CD4-positive, CD25-positive, alpha-beta regulatory T cell (primary cell): ENCODE measurements at places on chromosomes 3 and 15.

DNA sequence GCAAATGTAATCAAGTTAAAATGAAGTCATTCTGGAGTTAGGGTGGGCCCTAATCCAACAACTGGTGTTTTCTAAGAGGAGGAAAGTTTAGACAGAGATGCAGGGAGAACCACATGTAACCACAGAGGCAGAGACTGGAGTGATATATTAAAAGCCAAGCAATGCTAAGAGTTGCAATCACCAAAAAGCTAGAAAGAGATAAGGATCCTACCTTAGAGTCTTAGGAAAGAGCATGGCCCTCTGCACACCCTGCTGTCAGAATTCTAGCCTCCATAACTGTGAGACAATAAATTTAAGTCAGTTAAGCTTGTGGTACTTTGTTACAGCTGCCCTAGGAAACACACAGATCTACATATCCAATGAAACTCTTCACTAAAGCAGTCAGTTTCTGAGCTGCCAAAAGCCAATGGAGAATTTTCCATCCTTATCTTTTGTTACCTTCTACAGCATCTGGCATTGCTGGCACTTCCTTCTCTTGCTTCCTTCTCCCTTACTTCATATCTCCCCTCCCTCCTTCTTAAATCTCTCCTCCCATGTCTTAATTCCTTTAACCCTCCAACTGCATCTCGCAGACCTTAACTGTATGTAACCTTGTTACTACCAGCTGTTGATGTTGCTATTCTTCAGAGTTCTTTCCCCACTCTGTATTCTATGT, 11.2 kb downstream of the DCBLD2 start:
- no peak for DNase-seq
- no peaks in the 10 kb centered on the region for H3K36me3 ChIP-seq
- no peak overlapping the region for H3K4me3 ChIP-seq
- H3K27me3 ChIP-seq = peaks cover 1% of the 10 kb centered on the region
- H3K27ac ChIP-seq = no peak overlapping the region

- H3K36me3 ChIP-seq = no peaks in the 10 kb centered on the region
- H3K27ac ChIP-seq = no peak overlapping the region
- no peak for DNase-seq
- H3K4me1 ChIP-seq = peaks cover 53% of the 10 kb centered on the region
- H3K4me3 ChIP-seq = no peak overlapping the region
Measured at GRCh38 chr3:46285931-46286619, 43.8 kb downstream of the CCR3 start.

GRCh38 chr15:98805434-98806274, 157.3 kb downstream of the IGF1R start:
- DNase-seq = no peak
- H3K4me1 ChIP-seq = no peaks in the 10 kb centered on the region
- no peak overlapping the region for H3K27ac ChIP-seq
- H3K27me3 ChIP-seq = no peaks in the 10 kb centered on the region

DNA sequence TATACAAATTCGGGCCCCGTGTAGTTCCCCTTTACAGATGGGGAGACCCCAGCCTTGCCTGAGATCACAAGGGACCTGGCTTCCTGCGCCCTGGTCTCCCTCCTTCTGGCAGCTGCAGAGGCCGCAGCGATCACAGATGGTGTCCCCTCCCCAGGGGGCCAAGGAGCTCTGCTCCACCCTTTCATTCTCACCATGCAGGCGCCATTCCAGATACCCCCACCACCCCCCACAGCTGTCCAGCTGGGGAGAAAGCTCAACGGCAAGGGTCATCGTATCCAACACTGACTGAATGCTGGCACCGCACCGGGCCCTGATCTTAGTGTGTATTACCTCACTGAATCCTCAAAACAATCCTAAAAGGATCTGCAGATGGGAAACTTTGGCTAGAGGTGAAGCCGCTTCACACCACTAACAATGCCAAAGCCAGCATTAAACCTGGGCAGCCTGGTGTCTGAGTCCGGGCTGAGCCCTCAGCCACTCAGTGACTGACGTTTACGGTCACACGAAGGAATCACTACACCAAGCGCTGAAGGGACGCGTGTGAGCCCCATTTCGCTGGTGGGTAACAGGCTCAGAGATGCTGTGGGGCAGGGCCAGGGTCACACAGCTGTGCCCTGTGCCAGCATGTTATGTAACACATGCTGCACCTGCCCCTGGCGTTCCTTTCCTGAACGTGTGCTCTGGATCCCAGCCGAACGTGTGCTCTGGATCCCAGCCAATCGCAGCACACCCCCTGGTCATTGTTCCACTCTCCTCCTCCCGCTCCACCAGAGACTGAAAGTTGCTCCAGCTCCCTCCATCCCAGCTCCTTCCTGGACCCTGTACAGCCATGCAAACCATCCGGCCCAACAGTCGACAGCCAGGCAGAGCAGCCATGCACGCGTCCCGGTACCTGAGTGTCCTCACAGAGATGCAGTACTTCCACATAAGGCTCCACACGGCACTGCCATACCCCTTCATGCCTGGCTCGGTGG, 51.8 kb downstream of the IQSEC1 start:
- DNase-seq = no peak
- no peak overlapping the region for H3K27ac ChIP-seq
- peaks cover 9% of the 10 kb centered on the region for H3K4me1 ChIP-seq
- no peak overlapping the region for H3K4me3 ChIP-seq
- H3K36me3 ChIP-seq = no peaks in the 10 kb centered on the region

- peak overlapping the region; percentile 100 for H3K4me3 ChIP-seq
- no peaks in the 10 kb centered on the region for H3K27me3 ChIP-seq
- no peak for DNase-seq
- H3K4me1 ChIP-seq = peaks cover 39% of the 10 kb centered on the region
Measured at GRCh38 chr15:84715441-84716035, 401 bp downstream of the SEC11A start.

DNA sequence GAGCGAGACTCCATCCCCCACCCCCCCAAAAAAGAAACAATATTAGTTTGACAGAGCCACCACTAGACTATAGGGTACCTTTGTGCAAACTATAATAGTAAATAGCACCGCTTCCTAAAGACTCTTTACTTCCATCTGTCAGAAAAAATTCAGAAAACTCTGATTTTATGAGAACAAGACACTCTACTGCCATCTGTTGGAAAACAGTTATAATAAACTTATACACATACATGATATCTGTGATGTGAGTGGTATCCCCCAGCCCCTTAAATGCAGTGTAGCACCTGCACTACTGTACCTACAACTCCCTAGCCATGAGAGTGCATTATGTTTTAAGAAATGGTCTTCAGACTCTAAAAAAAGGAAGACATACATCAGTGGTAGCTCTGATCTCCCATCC, 47.1 kb upstream of the CTDSPL start:
- DNase-seq = no peak
- no peak overlapping the region for H3K27ac ChIP-seq
- no peaks in the 10 kb centered on the region for H3K4me1 ChIP-seq
- H3K36me3 ChIP-seq = no peaks in the 10 kb centered on the region

- no peaks in the 10 kb centered on the region for H3K27me3 ChIP-seq
- peak overlapping the region; percentile 80 for H3K4me3 ChIP-seq
- peaks cover 28% of the 10 kb centered on the region for H3K4me1 ChIP-seq
- peaks cover 41% of the 10 kb centered on the region for H3K36me3 ChIP-seq
- peak overlapping the region; percentile 98 for H3K27ac ChIP-seq
- DNase-seq = no peak
Measured at GRCh38 chr3:12840591-12841148, 695 bp downstream of the RPL32 start.

- no peak overlapping the region for H3K27ac ChIP-seq
- DNase-seq = no peak
- H3K4me3 ChIP-seq = no peak overlapping the region
- H3K27me3 ChIP-seq = peaks cover 9% of the 10 kb centered on the region
Measured at GRCh38 chr3:184600685-184601377, 39.2 kb downstream of the EPHB3 start.

DNA sequence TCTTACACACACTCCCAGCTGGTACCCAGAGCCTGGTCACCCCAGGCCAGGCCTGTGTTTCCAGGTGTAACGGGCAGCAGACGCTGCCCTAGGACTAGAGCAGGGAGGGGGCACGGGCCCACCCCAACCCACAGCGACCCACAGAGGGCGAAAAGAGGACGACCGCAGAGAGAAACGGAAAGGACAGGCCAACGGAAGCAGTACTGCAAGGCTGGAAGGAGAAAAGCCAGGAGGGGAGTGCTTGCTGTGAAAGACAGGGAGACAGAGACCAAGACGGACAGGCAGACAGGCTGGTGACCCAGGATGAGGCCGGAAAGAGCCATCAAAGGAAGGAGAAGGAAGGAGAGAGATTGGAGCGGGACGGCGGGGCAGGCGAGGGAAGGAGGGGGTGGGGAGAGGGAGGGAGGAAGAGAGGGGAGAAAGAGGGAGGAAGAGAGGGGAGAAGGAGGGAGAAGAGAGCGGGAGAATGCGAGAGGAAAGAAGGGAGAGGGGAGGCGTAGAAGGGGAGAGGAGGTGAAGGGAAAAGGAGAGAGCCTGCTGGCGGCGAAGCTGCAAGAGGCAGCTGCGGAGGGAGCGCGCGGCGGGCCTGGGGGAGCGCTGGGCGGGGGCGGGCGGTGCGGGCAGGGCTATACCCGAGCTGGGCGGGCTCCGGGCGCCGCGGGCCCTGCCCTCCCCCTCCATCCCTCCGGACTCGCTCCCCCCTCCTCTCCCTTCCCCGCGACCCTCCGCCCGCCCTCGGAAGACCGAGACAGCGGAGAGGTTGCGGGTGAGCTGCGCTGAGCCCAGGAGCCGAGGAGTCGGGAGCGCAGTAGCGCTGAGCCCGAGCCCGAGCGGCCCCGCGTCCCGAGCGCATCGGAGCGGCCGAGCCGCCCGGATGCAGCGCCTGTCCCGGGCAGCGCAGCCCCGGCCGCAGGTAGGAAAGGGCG, at the start of gene SLC6A1:
SLC6A1 (plus strand) TSS at position 732 of the 926 bp plus-strand sequence. CDS start 24,464 bp downstream, outside the sequence.
- no peak within 1 kb of the TSS for H3K4me3 ChIP-seq
- no peak for DNase-seq
- no peaks in the 10 kb centered on the region for H3K4me1 ChIP-seq

- DNase-seq = no peak
- H3K36me3 ChIP-seq = no peaks in the 10 kb centered on the region
- no peak overlapping the region for H3K4me3 ChIP-seq
- no peaks in the 10 kb centered on the region for H3K4me1 ChIP-seq
- H3K27me3 ChIP-seq = no peaks in the 10 kb centered on the region
- H3K27ac ChIP-seq = no peak overlapping the region
Measured at GRCh38 chr3:161713731-161714130, 217.1 kb downstream of the OTOL1 start.

GRCh38 chr15:92417716-92418115, 24.0 kb downstream of the ST8SIA2 start:
- no peak overlapping the region for H3K4me3 ChIP-seq
- H3K27ac ChIP-seq = no peak overlapping the region
- no peaks in the 10 kb centered on the region for H3K27me3 ChIP-seq
- no peak for DNase-seq
- H3K4me1 ChIP-seq = no peaks in the 10 kb centered on the region
- H3K36me3 ChIP-seq = no peaks in the 10 kb centered on the region

GRCh38 chr3:153744889-153745288, 376.3 kb upstream of the ARHGEF26 start:
- no peaks in the 10 kb centered on the region for H3K36me3 ChIP-seq
- no peak overlapping the region for H3K4me3 ChIP-seq
- no peaks in the 10 kb centered on the region for H3K27me3 ChIP-seq

GRCh38 chr3:35919160-35919559, 279.8 kb downstream of the ARPP21 start:
- H3K36me3 ChIP-seq = no peaks in the 10 kb centered on the region
- no peak for DNase-seq
- H3K4me1 ChIP-seq = no peaks in the 10 kb centered on the region
- H3K27ac ChIP-seq = no peak overlapping the region
- H3K27me3 ChIP-seq = no peaks in the 10 kb centered on the region
